ENCODE measurements at places on chromosomes 1 and 21.

DNA sequence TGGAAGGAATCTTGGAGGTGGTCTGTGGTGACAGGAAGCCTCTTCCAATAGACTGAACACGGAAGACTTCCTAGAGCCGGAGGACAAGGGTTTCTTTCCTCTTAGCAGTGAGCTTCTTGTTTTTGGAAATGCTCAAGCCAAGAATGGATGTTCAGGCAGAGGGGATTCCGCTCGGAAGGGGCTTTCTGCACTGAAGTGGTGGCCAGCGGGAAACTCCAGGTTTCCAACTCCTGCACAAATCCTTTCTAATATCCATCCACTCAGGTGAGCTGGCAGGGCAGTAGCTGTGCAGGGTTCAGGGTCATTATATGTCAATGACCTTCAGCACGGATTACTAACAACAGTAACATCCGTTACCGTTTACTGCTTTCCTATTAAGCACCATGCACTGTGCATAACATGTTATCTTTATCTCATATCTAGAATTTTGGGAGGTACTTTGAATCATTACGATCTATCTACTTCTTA lies 573 bp upstream of the CPT2 start:
- no peak for DNase-seq

DNA sequence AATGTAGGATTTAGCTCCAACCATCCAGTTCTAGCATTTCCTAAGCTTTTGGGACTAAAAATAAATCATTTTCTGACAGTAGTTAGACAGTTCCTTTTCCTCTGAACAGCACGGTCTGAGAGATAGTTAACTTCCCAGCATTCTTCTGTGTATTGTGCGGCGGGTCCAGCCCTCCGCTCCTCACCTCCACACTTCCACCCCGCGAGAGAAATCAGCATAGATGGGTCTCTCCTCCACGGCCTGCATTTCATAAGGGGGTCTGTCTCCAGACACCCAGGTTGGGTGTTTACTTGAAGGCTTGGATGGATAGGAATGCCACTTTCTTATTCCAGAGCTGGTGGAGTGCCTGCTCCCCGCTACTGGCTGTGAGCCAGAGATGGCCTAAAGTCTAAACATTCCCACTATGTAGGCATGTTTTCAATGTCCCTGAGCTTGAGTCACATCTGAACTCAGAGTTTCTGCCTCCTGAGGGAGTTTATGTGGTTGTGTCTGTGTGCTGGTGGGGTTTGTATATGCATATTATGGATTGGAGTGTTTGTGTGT lies 38.0 kb upstream of the PPP2R5A start:
- no peak for DNase-seq

- DNase-seq, result no peak
Observed at GRCh38 chr21:45333583-45334121, 46.0 kb upstream of the POFUT2 start.

DNA sequence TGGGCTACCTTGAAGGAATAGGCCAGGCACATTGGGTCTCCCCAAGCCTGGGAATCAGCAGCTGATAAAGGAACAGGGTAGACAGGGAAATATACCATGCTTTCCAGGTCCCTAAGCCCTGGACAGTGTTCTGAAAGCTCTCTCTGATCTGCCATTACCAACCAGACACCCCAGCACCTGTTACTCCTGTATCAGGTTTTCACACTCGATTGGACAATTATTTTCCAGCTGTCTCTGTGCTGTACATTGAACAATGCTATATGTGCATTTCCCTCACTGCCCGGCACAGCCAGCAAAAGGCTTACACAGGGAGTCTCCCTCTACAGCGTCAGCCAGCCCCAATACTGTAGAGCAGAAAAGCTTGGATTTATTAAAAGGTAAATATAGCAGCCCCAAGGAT lies 4.7 kb downstream of the CFAP45 start:
- no peak for DNase-seq

DNA sequence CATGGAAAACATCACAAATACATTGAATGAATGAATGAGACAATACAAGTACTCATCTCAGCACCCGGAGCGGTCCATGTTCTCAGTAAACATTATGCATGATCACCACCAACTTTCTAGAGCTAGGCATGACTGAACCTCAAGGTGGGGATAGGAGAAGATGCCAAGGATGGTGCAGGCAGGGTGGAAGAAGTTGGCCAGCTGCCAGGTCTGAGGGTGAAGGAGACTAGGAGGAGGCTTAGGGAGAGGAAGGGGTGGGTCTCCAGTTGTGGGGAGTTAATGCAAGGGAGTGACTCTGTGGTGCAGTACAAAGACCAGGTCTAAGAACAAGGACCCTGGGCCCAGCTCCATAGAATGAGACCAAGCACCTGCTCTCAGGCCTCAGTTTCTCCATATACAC lies 91.7 kb downstream of the MATN1 start:
- DNase-seq, result no peak

DNA sequence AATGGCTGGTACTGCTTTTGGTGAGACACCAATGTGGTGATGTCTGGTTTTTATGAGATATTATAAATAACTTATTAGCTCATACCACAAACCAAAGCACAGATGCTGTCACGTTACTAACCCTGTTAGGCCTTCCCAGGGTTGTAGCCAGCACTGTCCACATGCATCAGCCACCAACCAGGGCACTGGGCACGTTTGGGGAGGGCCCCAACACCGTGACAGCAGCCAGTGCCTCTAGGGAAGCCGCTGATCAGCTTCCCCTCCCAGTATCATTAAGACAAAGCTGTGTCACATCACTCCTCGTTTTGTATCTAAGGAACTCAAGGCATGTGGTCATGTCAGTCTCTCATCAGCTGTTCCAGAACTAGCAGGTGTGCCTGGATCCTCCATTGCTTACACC lies 13.9 kb downstream of the URB1 start:
- DNase-seq, result no peak

- DNase-seq, result peak; percentile 82
Observed at GRCh38 chr21:44485254-44485793, 30.0 kb downstream of the LRRC3 start.

GRCh38 chr1:17045634-17046333 lies 8.0 kb downstream of the SDHB start:
- no peak for DNase-seq

DNA sequence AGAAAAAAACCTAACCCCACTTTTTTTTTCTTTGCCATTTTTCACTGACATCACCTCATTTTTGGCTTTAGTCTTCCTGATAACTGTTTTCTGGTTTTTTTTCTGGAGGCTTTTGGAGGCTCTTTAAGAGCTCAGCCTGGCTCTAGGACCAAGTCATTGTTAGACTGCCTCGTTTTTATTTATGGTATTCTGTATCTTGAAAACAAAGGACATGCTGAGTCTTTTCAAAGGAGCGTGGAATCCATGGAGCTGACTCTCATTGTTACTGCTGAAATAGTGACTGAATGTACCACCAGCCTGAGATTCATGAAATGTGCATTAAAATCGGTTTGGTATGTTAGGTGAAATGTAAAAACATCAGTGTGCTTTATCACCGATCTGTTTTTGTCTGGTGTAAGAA lies 28.0 kb downstream of the RASAL2 start:
- DNase-seq, result no peak

DNA sequence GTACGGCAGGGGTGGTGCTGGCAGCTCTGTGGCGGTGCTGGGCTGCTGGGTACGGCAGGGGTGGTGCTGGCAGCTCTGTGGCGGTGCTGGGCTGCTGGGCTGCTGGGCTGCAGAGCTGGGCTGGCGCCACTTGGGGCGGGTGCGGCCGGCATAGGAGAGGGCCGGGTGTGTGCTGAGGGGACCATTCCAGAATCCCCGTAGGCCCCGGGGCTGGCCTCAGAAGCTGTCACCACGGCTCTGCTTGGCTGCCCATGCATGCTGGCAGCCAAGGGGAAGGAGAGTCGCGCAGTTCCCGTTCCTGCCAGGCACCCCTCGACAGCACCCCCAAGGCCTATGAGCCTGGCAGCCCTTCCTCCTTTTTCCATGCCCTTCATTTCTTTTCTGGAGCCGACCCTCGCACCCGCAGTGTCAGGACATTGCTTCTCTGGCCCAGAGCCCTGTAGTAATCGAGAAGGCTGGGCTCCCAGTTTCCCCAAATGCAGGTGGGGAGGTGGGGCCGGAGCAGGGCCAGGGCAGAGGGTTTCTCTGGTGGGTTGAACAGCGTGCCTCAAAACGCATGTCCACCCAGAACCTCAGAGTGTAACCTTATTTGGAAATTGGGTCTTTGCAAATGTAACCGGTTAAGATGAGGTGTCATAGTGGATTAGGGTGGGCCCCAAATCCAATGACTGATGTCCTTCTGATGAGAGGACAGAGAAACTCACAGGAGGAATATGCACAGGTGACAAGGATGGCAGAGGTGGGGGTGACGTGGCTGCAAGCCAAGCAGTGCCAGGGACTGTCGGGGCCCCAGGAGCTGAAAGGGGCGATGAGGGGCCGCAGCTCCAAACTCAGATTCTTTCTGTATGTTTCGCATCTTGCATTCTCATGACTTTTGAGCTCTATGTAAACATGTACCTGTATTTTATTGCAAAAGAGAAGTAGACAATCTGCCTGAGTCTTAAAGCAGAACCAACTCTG lies 71.0 kb upstream of the ACTRT2 start:
- DNase-seq, result no peak

GRCh38 chr1:240056350-240056749 lies 35.3 kb upstream of the FMN2 start:
- no peak for DNase-seq

DNA sequence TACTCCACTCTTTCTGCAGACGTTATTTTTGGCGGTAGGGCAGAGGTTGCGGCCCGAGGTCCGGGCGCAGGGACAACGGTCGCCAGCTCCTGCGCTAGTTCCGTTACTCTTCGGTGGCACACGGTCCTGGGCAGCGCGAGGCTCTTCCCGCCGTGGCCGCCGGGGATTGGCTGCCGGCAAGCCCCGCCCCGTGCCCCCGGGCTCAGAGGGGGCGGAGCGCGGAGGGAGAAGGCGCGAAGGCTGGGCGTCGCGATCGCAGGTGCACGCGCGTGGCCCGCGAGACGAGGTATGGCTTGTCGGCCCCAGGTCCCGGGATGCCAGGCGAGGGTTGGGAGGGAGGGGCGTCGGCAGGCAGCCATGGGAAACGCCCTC lies 518 bp upstream of the SHE start:
- DNase-seq, result peak; percentile 56

DNA sequence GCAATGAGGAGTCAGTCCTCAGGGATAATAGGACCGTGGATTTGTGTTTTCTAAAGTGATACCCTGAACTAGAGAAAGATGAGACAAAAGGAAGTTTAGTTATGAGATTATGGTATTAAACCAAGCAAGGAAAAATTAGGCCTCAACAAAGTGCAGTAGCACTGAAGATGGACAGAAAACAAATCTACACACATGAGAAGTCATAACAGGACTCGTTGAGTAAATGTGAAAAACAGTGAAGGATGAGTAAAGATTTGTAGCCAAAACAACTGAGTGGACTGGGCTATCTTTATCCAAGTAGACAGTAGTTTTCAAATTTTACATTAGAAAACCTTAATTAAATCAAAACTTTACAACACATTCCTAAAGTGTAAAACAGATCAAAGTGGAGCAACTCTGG lies 15.0 kb downstream of the EPRS1 start:
- DNase-seq, result no peak

- DNase-seq, result no peak
Observed at GRCh38 chr1:55426619-55427018, 211.5 kb upstream of the USP24 start.

DNA sequence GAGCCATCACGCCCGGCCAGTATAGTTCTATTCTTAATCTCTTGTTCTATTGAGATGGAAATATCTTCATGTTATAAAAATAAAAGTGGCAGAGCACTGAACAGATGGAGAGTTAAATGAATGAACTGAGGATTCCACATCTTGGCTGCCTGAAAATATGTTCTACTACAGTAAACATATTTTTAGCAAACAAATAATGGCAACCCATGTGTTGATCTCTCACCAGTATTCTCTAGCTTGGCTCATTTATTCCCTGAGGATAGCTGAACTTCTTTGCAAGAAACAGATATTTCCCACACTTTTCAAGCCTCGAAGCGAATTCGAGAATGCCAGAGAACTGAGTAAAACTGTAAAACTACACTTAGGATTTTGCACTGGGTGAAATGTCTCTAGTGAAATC lies 58.9 kb downstream of the DIRAS3 start:
- no peak for DNase-seq

- DNase-seq, result no peak
Observed at GRCh38 chr1:41347276-41347675, 14.0 kb upstream of the FOXO6 start.

- DNase-seq, result no peak
Observed at GRCh38 chr1:208475449-208475848, 231.3 kb upstream of the PLXNA2 start.

GRCh38 chr1:179550746-179551682 lies 24.7 kb downstream of the NPHS2 start:
- no peak for DNase-seq

GRCh38 chr1:147247656-147248238 lies 5.3 kb downstream of the CHD1L start:
- no peak for DNase-seq

DNA sequence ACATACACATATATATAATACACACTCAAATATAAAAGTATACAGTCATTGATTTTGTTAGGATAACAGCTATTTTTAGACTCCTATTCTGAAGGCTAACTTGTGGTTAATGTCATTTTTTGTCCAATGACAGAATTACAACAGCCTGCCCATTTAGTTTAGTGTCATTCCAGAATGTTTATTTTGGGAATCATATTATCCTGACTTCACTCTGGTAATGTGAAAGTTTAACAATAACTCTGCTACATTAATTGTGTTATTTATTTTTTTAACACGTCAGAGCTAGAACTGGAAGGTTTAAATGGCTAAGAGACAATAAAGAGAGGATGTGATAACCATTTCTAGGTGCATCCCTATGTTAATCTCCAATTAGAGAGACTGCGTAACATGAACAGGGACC lies 648.1 kb downstream of the USP25 start:
- DNase-seq, result no peak

DNA sequence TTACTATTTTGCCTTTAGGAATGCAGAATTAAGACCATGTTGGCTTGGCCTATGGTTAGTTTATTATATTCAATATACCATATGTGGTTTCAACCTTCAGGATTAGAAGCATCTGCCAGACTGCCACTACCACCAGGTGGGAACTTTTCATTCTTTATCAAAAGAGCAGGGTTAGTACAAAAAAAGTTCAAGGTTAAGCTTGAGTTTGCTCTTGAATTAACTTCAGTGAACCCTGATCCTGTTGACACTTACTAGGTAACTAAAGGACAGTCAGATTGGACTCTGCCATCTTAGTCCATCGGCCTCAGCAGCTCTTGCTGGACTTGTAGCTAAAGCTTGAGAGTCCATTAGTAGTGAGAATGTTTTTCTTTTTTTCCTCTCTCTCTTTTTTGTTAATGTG lies 22.1 kb downstream of the CLIC4 start:
- no peak for DNase-seq
